ENCODE measurements at places on chromosomes 7 and 10.
A peak's percentile ranks its signal among the peaks of the same experiment; 100 is the strongest.

GRCh38 chr7:105228555-105228954 lies 160.2 kb downstream of the SRPK2 start:
- DNase-seq: no peak

DNA sequence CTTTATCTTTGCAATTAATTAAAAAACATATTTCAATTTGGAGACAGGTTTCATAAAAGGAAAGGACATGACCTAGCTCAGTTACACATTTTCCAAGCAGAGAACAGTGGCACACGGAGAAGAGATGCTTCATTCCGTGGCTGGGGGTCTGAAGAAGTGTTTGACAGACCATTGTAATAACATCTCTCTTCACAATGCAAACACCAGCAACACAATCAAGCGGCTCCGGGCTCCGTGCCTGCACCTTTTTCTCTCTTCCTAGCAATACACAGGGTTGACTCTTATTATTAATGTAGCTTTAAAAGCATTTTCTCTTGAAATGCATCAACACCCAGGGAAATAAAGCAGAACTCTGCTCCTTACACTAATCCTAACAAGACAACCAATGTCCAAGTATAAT lies 261.0 kb upstream of the AOAH start:
- no peak for DNase-seq

DNA sequence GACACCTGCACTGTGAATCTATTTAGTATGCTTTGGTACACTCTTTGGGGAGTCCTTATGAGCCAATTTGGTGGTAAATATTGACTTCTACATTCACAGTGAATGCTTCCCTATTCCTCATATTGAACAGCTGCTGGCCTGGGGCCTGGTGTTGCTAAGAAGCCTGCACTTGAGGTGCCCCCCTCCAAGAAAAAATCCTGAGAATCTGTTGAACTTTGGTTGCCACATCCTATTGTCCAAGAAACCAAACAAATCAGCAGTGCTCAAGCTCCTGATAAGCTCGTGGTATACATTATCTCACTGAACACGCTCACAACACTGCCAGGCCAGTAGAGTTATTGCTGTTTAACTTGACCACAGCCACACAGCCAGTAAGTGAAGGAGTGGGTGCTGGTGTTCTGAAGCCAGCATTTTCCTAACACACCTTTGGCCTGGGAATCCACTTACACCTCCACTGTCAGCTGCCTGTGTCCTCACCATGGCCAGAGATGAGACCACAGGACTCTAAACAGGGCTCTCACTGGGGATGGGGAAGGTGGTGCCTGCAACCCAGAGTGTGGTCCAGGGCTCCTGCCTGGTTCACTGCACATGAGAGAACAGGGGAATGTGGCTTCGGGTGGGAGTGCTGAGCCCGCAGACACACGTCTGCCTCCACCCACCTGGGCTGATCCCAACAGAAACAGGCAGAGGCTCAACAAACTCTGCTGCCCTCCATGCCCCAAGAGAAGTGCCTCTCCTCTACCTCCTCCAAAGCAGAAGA lies 6.7 kb downstream of the DDC start:
- no peak for DNase-seq

DNA sequence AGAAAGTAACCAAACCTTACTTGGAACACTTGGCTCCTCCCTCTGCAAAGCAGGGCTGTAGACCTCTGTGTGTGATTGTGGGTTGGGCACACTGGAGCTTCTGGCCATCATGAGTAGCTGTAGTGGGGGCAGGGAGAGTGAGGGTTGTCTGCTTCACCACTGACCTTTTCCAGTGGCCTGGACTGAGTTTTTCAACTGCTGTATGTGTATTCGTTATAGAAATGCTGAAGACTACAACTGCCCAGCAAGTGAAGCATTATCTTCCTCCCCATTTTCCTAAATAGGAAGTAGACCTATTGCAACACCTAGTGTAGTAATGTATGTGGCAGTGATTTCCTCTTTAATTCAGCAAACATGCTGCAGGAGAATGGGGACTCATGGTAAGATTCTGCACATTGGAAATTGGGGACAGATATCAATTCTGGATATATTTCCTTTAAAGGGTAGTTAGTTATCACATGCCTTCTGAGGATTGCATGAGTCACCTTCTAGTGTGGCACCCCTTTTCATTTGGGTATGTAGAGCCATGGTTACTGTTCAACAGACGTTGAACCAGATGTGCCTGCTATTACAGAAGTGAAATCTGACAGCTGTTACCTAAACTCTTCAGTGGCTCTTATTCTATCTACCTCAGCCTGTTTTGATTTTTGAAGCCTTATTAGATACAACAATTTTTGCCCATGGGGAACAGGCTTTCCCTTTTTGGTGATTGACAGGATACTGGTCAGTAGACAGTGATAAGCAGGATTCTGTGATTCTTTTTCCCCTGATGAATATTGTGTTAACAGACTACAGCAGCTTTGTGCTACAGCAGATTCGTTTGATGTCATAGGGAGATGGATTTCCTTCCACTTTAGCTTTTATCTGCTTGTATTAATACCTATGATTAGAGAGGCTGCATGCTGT lies 130.9 kb downstream of the SND1 start:
- DNase-seq: no peak

GRCh38 chr7:76278540-76278939 lies 23.9 kb upstream of the HSPB1 start:
- DNase-seq: no peak

- no peak for DNase-seq
These were observed 510.9 kb upstream of the LRRTM3 start for GRCh38 chr10:66414943-66415342.

GRCh38 chr10:68600041-68600778 lies 40.1 kb downstream of the TET1 start:
- DNase-seq: peak; percentile 31

GRCh38 chr7:16765436-16765859 lies 11.9 kb downstream of the TSPAN13 start:
- no peak for DNase-seq

- no peak for DNase-seq
These were observed 158.4 kb upstream of the SH2B2 start for GRCh38 chr7:102128303-102128702.

DNA sequence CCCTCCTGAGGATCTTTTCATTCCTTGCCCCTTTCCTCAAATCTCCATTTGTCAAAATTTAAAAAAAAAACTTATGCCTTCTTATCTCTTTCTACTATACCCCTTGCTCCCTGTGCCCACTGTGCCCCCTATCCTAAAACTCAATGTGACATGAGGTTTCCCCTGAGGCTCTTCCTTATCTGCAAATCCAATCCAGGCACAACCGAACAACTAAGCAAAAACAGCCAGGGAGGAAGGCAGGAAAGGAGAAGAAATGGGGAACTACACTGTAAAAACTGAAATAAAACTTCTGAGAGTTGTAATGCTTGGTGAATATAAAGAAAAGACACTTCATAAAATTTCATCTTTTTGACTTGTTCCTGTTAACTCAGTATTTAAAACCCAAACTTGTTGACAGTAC lies 54.2 kb downstream of the CRPPA start:
- no peak for DNase-seq

DNA sequence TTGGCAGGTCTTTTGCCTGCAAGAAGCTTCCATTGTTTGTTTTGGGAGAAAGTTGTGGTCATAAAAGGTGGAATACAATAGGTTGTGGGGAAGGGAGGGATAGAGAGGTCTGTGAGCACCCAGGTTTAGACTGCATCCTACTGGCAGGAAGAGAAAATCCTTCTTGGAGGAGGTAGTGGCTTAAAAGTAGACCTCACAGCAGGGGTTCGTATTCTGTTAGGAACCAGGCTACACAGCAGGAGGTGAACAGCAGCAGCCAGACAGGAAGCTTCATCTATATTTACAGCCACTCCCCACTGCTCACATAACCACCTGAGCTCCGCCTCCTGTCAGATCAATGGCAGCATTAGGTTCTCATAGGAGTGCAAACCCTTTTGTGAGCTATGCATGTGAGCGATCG lies 245.3 kb downstream of the NSUN6 start:
- DNase-seq: no peak

DNA sequence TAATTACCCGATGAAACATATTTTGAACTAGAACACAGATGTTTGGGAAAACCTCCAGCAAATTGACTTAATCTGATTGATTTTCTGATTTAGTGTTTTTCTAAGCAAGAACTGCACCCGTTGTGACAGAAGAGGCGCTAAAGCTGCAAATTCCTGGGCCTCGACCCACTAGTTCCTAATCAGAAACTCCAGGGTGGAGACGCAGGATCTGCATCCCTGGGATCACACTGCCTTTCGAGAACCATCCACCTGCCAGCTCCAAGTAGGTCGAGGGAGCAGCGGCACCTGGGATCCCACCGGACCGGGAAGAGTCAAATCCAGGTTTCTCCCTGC lies 136.8 kb upstream of the CDCA7L start:
- no peak for DNase-seq

DNA sequence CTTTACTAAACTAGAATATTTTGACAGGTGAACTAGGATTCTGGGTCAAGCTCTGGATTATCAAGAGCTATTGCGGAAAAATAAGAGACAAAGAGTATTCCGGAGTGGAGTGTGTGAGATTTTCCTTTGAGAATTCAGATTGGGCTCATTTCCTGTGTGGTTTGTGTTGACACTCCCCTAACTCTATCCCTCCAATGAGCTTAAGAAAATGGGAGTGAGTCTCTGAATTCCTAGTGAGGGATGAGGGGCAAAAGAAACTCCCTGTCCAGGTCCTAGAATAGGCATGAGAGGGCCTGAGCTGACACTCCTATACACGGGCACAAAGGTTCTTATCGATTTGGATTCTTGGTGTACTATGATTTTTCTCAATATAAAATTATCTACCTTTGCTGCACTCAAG lies 10.2 kb downstream of the KLF14 start:
- no peak for DNase-seq

- DNase-seq: no peak
These were observed 10.9 kb downstream of the OR9A2 start for GRCh38 chr7:143015926-143016490.

DNA sequence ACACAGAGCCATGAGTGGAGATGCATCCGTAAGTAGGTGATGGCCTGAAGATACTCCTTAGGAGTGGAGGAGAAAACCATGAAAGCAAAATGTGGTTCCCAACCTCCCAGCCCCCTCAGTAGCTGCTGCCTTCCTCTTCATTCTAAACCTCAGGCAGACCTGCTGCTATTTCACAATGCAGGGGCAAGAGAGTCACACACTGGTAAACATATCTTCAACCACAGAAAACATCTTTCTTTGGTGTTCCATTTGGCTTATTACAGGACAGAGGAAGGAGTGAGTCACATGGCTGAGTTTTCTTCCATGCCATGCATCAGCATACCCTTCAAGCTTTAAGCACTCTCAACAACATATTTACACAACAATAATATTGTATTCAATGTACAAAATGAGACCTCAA lies 342.1 kb downstream of the BMPER start:
- DNase-seq: no peak

- no peak for DNase-seq
These were observed 17.2 kb downstream of the CHST15 start for GRCh38 chr10:124076148-124076733.

DNA sequence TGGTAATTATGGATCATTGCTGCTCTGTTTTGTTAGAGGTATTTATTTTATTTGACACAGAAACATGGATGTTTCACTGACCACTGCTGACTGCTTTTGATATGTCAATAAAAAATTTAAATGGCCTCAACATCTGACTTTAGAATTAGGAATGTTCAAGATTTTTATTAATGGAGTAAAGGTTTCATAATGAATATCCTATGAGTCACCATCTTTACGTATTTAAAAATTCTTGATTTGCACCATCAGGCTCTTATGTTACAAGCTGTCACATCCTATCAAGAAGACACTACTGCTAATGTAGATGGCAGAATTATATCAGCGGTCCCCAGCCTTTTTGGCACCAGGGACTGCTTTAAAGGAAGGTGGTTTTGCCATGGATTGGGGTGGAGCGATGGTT lies 578.7 kb upstream of the NRP1 start:
- DNase-seq: no peak

GRCh38 chr10:130439766-130440165 lies 303.6 kb downstream of the GLRX3 start:
- DNase-seq: no peak

DNA sequence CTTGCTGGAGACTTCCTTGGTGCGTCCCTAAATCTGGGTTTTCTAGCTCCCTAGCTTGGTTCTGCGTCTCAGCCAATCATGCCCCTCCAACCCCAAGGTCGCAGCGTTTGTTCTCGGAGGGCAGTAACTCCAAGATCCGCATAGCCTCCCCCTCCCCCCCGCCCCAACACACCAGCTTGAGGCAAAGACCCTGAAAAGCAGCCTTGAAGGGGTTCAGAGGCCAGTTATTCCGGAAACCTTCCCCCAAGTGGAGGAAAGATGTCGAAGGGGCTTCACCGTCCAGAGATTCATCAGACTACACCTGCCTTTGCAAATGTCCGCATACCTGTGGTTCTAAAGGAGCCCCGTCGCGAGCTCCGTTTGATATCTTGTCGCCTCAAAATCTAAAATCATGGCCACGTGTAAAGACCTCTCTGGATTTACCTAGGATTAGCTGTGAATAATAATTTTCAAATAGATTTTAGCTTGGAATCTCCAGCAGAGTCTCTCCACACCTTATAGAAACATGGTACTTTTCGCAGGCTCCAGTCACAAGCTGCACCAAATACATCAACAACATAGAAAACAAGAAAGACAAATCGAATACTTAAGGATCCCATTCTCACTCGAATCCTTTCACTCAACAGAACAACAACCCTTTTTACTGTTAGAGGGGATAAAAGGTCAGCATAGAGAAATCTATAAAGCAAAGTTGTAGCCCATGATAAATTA lies 7.9 kb downstream of the DLX6 start:
- no peak for DNase-seq

DNA sequence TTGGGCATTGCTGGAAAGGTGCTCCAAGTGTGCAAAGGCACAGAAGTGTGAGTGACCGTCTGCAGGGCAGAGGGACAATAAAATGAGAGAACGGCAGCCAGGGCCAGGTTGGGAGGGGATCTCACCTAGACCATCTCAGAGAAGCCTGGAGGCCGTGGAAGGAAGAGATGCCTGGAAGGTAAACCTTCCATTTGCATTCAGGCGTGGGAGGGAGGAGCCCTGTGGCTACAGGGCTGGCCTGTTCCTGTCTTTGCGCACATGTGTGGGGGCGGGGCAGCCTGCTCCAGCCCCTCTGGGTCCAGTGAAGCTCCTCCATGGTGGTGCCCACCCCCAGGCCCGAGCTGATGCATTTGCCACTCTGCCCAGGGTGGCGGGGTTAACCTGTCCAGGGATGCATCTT lies 473.6 kb upstream of the MGMT start:
- no peak for DNase-seq

- DNase-seq: no peak
These were observed 115.2 kb upstream of the MDFIC start for GRCh38 chr7:114806590-114807162.

- DNase-seq: no peak
These were observed 161.2 kb downstream of the TAX1BP1 start for GRCh38 chr7:27901028-27901760.

- no peak for DNase-seq
These were observed 38.6 kb downstream of the NRP1 start for GRCh38 chr10:33295851-33296250.

DNA sequence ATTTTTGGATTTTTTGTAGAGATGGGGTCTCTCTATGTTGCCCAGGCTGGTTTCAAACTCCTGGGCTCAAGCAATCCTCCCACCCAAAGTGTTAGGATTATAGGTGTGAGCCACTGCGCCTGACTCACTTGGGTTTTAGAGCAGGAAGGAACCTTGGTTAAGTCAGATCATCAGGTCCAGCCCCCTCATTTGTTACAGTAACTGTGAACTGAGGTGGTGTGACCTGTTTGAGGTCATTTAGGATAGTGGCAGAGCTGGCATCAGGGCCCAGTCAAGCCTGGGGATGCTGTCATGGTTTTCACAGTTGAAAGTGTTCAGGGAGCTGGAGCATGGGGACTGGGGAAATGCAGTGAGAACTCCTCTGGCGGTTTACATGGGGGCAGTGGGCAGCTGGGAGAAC lies 159.6 kb downstream of the TAX1BP1 start:
- no peak for DNase-seq

Measured in stimulated activated CD4-positive, alpha-beta T cell treated with anti-CD3 and anti-CD28 coated beads, Interleukin-12 subunit alpha, Interleukin-12 subunit beta, amount 100 ng/mL, for 4 hours (primary cell).